ENCODE measurements at places on chromosomes 2 and 18.

GRCh38 chr18:79897940-79898625, 53.4 kb downstream of the SLC66A2 start:
- no peak for DNase-seq

GRCh38 chr2:43877782-43878464, 39.2 kb downstream of the ABCG8 start:
- peak; percentile 50 for DNase-seq

- DNase-seq = no peak
Observed at GRCh38 chr2:72134408-72134996, 13.2 kb downstream of the CYP26B1 start.

- no peak for DNase-seq
Observed at GRCh38 chr2:175880-176820, 87.7 kb downstream of the SH3YL1 start.
